ENCODE measurements at places on chromosomes 11 and 22.
A peak's percentile ranks its signal among the peaks of the same experiment; 100 is the strongest.

GRCh38 chr11:12271241-12271640 lies 106.1 kb upstream of the PARVA start:
- no peak for DNase-seq

DNA sequence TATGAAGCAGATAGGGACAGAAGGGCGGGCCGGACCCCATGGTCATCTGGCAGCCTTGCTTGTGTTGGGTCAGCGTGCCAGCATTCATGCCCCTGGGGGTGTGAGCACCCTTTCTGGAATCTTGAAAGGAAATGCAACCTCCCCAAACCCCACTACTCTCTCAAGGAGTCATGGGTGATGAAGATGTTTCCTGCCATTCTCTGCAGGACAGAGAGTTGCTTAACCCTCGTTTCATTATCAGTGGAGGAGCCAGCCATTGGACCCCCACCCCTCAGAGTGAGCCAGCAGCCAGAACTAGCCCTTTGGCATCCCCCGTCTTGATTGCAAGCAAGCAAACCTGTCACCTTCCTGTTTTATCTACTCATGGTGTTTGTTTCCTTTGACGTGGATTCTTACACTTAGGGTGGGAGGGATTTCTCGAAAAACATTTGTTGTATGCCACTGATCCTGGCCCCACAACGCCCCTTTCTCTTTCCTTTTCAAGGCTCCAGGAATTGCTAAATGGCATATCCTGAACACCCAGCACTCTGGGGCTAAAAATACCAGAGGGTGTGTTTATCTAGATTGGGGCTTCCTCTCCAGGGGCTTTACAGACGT lies 258.3 kb downstream of the ETS1 start:
- DNase-seq, result no peak

DNA sequence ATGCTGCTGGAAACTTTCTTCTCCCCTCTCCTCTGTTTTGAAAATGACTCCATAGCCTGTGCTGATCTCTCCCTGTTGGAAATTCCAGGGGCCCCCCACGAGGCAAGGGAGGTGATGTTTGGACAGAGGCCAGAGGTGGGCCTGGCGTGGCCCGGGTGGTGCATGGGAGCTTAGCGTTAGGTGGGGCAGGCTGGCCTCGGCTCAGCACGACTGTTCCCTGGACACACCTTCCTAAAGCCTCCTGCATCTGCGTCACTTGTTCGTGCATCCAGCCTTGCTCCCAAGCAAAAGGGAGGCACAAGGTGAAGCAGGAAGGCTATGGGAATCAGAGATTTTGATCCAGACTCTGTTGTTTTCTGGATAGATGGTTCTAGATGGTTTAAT lies 135.2 kb downstream of the CEP164 start:
- DNase-seq, result no peak

- peak; percentile 92 for DNase-seq
Observed at GRCh38 chr11:57597916-57598830, 688 bp downstream of the SERPING1 start.

GRCh38 chr11:108838102-108838791 lies 173.4 kb downstream of the DDX10 start:
- DNase-seq, result no peak

- DNase-seq, result no peak
Observed at GRCh38 chr11:10858439-10859325, 829 bp upstream of the ZBED5 start.

GRCh38 chr11:37076866-37077265 lies 478.8 kb upstream of the RAG2 start:
- no peak for DNase-seq

GRCh38 chr11:6608011-6608410 lies 4.0 kb downstream of the TAF10 start:
- peak; percentile 42 for DNase-seq

- DNase-seq, result no peak
Observed at GRCh38 chr11:97751405-97751804, 1269.3 kb upstream of the CNTN5 start.

- peak; percentile 63 for DNase-seq
Observed at GRCh38 chr11:46649180-46649738, 31.9 kb downstream of the ATG13 start.

- no peak for DNase-seq
Observed at GRCh38 chr11:12811861-12812260, 137.6 kb downstream of the TEAD1 start.

DNA sequence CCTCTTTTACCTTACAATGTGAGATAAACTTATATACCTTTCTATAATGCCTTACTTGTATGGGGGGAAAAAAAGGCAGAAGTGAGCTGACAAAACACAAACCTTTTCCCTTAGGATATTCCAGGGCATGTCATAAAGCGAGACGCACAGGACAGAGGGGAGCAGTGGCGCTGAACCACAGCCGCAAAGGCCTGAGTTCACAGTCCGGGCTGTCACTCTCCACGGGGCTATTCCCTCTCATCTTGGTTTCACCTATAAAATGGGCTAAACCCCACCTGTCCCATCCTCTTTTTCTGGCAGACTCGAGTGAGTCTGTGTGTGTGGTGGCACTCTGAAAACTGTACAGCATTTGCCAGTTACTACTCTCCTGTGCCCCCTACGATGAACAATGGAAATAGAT lies 14.4 kb upstream of the FXYD2 start:
- DNase-seq, result no peak

DNA sequence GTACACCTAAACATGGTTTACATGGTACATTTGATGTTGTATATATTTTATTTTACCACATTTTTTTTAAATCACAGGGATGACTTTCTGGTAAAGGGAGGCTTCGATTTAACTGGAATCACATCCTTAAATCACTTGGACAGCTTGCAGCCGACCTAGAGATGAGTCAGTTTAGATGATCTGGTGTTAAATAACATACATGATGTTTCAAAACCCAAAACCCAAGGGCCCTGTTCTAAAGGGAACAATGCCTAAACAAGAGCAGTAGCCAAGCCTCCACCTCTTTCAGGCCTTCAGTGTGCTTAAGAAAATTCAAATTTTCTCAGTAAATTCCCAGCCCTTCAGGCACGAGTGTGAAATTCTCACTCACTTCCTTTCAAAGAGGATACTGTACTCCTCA lies 108.8 kb downstream of the WT1 start:
- no peak for DNase-seq

DNA sequence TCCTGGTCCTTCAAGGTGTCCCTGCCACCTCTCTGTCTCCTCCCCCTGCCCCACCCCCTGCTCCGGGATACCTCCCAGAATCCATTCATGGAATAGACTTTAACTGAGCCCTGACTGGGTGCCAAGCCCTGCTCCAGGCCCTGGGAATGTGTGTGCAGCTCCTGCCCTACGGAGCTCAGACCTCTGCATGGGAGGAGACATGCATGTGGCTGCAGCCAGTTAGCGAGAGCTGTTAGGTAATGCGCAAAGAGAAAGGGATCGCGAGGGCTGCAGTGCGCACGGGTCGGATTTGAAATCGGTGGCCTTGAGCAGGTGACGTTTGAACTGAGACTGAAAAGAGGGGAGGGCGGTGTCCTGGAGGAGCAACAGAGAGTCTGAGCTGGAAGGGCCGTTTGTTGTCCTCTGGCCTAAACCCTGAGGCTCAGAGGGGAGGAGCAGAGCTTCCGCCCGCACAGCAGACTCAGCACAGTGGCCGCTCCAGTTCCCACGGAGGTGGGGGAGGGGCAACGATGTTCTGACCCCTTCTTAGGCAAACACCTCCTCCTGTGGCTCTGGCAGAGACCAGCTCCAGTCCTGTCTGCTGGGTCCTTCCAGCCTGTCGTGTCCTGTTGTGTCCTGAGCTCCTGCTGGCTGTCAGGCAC lies 19.8 kb upstream of the LRRC10B start:
- DNase-seq, result peak; percentile 79

- DNase-seq, result no peak
Observed at GRCh38 chr22:45223304-45224117, 17.2 kb downstream of the KIAA0930 start.

- no peak for DNase-seq
Observed at GRCh38 chr22:39494471-39495120, 7.5 kb upstream of the MIEF1 start.

DNA sequence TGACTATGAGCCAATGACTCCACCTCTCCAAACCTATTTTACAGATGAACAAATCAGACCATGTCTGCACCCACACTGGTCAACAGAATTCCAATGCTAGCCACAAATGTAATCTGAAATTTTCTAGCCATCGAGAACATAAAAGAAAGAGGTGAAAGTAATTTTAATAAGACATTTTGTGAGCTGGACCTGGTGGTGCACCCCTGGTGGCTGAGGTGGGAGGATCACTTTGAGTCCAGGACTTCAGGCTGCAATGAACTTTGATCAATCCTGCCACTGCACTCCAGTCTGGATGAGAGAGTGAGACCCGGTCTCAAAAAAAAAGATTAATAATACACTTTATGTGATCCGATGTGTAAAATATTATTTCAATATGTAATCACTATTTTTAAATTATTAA lies 9.4 kb upstream of the RNF185 start:
- no peak for DNase-seq

GRCh38 chr11:83097429-83098075 lies 25.9 kb upstream of the RAB30 start:
- DNase-seq, result no peak

DNA sequence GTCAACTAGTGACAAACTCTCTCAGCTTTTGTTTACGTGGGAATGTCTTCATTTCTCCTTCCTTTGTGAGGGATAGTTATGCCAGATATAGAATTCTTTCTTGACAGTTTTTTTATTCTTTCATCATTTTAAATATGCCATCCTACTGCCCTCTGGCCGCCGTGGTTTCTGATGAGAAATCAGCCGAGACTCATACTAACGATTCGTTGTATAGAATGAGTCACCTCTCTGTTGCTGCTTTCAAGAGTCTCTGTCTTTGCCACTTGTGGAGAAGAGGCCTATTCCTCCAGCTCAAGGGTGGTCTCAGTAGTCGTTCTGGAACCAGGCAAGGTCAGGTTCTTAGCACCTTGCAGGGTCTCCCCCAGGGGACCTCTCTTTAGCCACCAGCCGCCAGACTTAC lies 8.0 kb downstream of the MYO7A start:
- no peak for DNase-seq

DNA sequence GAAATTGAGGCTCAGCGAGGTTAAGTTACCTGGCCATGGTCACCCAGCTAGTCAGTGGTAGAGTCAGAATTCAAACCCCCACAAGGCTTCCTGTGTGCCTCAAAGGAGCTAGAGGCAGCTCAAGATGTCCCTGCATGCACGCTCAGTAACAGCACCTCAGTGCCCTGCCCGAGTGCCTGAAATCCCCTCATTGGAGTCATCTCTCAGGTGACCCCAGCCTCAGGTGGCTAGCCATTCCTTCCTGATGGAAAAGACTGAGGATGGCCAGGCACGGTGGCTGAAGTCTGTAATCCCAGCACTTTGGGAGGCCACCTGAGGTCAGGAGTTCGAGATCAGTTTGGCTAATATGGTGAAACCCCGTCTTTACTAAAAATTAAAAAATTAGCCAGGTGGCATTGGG lies 36.9 kb downstream of the LIF start:
- DNase-seq, result no peak

DNA sequence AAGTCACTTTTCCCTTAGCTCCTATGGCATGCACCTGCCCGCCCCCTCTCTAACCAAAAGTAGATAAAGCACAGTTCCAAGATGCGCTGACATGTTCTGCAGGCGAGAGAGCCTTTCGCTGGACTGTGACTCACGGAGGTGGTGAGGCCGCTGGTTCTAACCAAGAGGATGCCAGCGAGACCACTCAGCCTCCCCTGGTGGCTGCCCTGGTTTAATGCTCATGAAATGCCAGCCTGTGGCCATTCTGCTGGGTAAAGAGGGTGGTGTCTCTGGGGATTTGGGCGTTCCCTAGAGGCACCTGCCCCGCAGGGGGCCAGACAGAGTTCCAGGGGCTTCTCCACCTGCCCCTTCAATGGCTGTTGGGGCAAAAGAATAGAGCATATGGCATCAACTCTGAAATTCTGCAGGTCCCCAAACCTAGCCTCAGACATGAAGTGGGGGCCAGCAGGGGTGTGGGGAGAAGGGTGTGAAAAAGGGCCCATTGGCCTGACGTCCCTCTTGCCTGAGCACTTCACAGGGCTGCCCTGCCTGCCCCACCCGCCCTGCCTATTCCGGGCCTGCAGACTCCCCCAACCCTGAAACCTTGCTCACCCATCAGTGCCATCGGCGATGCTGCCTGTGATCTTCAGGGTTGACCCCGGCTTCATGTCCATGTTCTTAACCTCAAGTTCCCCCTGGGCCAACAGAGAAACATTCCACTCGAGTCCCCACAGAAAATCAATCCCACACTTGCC lies 8.5 kb downstream of the LGALS2 start:
- no peak for DNase-seq

DNA sequence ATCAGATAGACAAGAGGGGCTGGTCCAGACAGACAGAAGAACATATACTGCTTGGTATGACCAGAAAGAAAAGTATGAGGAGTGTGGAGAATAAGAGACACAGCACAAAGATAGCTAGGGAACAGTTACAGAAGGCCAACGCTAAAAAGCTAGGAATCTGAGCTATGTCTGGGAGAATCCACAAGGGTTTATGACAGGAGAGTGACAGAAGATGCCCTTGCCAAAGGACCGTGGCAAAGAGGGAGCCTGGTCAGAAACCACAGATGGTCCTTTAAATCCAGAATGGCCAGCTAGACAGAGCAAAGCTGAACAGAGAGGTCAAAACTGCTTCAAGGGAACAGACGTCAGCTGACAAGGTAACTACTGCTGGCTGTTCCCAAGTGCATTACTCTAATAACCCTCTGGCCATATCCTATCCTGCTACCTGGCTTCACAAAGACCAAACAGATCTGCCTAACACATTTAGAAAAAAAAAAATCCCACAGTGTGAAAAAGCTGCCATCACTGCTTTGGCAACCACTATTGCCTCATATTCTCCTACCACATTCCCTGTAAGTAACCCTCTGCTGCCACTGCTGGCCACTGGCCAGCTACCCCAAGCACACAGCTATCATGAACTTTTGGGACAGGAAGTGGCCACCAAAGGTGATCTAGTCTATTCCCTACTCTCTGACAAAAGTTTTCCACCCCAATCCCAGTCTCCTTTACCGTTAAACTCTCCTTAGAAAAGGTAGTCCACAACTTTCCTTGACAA lies 7.3 kb downstream of the SERGEF start:
- no peak for DNase-seq

- DNase-seq, result no peak
Observed at GRCh38 chr11:44575288-44575672, 9.8 kb downstream of the CD82 start.

All from ovary (tissue), 10 donors.